ENCODE measurements at places on chromosomes 2 and 18.

DNA sequence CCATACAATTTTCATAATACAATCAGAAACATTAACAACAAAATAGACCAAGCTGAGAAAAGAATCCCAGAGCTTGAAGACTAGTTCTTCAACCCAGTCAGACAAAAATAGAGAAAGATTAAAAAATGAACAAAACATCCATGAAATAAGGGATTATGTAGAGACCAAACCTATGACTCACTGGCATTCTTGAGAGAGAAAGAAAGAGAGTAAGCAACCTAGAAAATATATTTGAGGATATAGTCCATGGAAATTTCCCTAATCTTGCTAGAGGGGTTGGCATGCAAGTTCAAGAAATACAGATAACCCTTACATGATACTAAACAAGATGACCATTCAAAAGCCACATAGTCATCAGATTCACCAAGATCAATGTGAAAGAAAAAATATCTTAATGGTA lies 281.7 kb downstream of the CCDC85A start:
- DNase-seq, result no peak

- DNase-seq, result no peak
These were observed 10.9 kb upstream of the ADAM23 start for GRCh38 chr2:206432193-206433082.

DNA sequence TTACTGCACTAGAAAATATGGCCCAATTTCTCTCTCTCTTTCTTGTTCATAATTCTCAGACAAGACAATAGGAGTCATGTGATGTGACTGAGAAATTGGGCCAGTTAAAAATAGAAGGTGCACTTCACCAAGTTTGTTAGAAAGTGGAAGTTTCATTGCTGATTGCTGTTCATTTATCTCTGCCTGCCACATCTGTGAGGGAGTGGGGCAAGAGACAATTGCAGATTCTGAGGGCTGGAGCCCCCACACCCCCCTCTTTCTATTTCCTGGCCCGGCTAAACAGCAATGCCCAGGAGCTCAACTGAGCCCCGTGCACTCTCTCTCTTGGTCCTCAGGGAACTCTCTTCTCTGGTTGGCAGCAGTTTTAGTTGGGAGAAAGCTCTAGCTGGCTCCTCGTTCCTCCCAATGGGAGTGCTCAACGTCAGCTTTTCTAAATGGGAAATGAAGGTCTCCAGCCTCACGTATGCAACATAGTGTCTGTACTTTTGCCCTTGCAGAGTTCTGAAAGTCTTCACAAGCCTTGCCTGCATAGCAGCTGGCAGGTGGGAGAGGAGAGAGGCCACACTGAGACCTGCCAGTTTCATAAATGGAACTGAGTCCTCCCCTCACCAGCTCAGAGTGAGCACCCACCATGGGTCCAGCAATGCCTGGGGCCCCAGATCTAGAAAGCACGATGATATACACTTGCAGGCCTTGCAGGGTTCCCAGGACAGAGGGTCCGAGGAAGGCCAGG lies 115.7 kb downstream of the MYCN start:
- DNase-seq, result no peak

- no peak for DNase-seq
These were observed 8.7 kb downstream of the PTH2R start for GRCh38 chr2:208415255-208415654.

- DNase-seq, result no peak
These were observed 46.0 kb downstream of the ADCY3 start for GRCh38 chr2:24874035-24874434.

DNA sequence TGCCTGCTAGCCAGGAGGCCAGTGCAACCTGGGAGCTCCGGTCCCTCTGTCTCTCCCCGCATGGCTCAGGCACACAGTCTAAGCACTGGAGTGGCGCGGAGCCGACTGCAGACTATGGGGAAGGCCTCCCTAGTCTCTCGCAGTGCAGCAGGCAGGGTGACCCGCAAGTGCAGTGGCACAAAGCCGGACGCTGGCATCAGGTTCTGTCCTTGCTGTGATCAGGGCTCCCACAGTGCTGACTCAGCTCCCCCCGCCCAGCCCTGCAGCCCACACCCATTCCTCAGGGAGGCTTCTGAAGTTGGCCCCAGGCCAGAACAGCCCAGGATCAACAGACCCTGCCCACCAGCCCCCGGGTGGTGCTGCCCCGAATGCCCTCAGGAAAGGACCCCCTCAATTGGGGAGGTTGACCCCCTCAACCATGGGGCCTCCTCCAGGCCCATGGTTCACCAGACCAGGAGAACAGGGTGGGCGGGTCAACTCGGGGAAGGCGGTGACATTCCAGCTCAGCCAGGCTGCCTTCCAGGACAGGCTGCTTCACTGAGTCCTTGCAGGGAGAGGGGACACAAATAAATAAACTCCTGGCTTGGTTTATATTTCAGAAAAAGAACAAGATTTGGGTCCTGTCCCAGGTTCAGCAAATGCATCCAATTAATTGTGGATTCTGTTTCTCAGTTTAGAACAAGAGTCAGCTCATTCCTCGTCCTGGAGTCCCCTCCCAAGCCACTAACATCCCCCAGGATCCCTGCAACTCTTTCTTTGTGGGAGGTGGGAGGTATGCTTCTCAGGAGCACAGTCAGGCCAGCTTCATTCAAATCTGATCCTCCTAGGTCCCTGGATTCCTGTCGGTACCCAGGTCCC lies 12.2 kb downstream of the BIN1 start:
- no peak for DNase-seq
